Liver (tissue), 10 donors: ENCODE measurements at places on chromosomes 11 and 22. TPM values are rescaled to one million over a fixed set of nuclear protein-coding genes. Genes with fewer than 3 reads are reported as not detected.

The KRTAP5-3 gene
- not detected for polyA plus RNA-seq

The ARHGAP8 gene
- 0.58 TPM for polyA plus RNA-seq

The OR51E2 gene
- not detected for polyA plus RNA-seq

The SEZ6L gene
- not detected for polyA plus RNA-seq

DNA sequence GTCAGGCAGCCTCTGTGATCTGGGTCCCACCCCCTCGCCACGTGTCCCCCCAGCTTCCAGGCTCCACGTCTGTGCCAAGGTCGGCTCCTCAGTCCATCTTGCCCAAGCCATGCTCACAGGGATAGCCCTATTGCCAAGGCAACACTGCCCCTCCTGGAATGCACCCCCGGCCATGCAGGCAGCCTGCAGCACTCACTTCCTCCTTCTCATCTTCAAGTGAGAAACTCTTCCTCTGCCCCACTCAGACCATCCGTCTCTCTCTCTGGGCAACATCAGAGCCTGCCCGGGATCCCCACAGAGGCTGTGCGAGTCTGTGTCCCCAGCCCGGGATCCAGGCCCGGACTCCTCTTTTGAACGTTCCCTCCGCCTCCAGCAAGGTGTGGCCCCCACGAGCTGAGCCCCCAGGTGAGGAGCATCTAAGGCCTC, 852.3 kb downstream of the BRD1 start:
- DNase-seq, result no peak

The RNASEH2C gene
- polyA plus RNA-seq, result 45.7 TPM

- DNase-seq, result no peak
Measured at GRCh38 chr11:3803726-3804495, 4.4 kb upstream of the PGAP2 start.
